Smooth muscle cell of the umbilical artery (primary cell): ENCODE measurements at places on chromosomes 12 and 14. TPM values are rescaled to one million over a fixed set of nuclear protein-coding genes. Genes with fewer than 3 reads are reported as not detected.

GLIPR1L1 gene
- not detected in 2 replicates for total RNA-seq

HOXC6 gene
- total RNA-seq = 4.2 and 4.7 TPM in 2 replicates

TGM1 gene
- 0.74 and 2.1 TPM in 2 replicates for total RNA-seq

BBS10 gene
- total RNA-seq = 12.8 and 16.6 TPM in 2 replicates

CLEC2D gene
- 4.2 and 5.9 TPM in 2 replicates for total RNA-seq

PLCZ1 gene
- 0.18 TPM in 1 of 2 replicates, not detected in the other for total RNA-seq
